Small intestine (tissue), 16 donors: ENCODE measurements at places on chromosomes 7 and 10. TPM values are rescaled to one million over a fixed set of nuclear protein-coding genes. Genes with fewer than 3 reads are reported as not detected.

DNA sequence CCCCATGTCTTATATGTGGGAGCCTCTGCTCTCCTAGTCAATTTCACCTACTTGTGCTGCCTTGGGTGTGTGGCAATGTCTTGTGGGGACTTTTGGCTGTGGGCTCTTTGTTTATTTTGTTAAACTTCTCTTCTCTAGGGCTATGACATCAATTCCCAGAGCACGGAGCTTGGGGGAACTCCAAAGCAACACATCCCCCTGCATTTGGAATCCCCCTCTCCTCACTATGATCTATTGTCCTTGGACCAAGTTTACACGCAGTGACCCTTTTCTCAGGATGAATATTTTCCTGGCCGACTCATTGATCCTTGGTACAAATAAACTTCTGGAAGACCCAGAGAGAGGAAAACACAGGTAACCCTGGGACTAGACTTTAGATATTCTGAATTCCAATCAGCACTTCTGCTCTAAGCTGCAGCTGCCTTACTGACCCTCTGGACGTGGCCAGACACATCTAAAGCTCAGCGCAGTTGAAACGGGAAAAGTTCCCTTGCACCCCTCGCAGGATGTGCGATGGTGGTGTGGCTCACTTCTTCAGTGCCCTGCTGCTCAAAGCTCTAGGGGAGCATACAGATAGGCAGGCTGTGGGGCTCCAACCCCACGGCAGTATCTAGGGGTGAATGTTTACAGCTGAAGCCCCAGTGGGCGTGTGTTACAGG, 110.8 kb downstream of the TMEM178B start:
- no peak for DNase-seq

DNA sequence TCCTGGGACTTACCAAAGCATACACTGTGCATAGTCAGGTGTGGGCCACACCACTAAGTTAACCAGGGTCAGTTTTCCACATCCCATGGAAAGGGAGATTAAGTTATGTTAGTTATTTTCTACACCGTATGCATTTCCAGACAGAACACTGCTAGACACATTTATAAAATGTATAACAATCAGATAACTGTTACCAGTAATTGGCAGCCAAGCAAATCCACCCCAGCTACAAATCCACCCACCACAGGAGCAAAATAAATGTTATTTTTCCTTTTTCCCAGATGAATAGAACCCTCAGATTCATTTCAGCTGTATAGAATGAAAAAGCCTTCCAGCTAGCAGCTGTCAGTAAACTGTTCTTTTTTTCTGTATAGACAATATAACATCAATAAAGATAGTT, 256.9 kb upstream of the FZD1 start:
- no peak for DNase-seq

The SFR1 gene
- polyA plus RNA-seq = 3.1 TPM

DNA sequence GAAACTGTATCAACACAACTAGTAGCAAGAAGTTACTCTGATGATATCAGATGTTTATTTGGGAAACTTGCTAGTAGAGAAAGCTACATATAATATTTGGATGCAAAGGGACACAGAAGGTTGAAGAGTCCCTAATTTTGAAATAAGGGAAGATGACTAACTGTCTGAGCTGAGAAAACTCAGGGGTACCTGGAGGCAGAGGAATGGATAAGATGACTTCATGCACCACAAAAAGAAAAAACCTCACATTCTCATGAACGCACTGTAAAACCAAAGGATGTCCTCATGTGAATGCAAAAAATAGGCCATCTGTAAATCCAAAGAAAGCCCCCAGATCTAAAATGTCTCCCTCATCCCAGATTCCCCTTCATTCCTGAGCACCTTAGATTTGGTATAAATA, 29.3 kb downstream of the PRSS2 start:
- no peak for DNase-seq

GRCh38 chr10:127441350-127442219, 107.5 kb upstream of the NPS start:
- DNase-seq = peak; percentile 5

- DNase-seq = no peak
Measured at GRCh38 chr10:128871671-128872231, 595.3 kb upstream of the MGMT start.

- no peak for DNase-seq
Measured at GRCh38 chr10:95796504-95796903, 40.5 kb downstream of the ENTPD1 start.

GRCh38 chr7:133828906-133829305, 298.2 kb upstream of the LRGUK start:
- no peak for DNase-seq

- peak; percentile 96 for DNase-seq
Measured at GRCh38 chr10:114499630-114500190, 95.4 kb upstream of the AFAP1L2 start.

The AGK gene
- polyA plus RNA-seq = 23.3 TPM

DNA sequence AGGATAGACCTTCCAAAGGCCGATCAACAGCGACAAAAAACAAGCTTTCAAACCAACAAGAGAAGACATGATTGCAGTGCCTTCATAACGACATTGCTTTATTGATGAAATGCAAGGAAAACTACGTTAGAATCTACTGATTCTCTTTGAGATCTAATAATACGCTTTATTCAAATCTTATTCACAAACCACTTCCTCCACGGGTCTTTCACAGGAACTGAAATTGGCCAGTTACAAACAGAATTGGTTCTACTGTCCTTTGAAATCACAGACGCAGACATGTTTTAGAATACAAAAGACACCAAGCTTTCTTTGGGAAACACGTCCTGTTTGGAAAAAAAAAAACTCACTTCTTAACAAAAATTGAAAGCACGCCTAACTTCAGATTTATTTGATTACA, 74.7 kb upstream of the SEPHS1 start:
- DNase-seq = no peak

DNA sequence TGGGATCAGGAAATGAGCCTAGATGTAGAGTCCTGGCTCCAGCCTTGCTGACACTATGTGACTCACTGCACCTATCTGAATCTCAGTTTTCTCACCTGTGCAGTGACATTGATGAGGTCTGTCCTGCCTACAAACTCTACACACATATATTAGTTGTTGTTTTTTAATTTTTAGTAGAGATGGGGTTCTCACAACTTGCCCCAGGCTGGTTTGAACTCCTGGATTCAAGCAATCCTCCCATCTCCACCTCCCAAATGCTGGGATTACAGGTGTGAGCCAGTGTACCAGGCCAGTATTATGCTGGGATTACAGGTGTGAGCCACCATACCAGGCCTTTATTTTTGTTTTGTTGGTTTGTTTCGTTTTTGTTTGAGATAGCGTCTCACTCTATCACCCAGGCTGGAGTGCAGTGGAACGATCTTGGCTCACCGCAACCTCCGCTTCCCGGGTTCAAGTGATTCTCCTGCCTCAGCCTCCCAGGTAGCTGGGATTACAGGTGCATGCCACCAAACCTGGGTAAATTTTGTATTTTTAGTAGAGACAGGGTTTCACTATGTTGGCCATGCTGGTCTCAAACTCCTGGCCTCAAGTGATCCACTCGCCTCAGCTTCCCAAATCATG, 11.8 kb upstream of the DDIT4 start:
- no peak for DNase-seq

The CDK14 gene
- polyA plus RNA-seq = 6.3 TPM

The SPACDR gene
- not detected for polyA plus RNA-seq

GRCh38 chr10:28761084-28761846, 83.9 kb downstream of the BAMBI start:
- no peak for DNase-seq

DNA sequence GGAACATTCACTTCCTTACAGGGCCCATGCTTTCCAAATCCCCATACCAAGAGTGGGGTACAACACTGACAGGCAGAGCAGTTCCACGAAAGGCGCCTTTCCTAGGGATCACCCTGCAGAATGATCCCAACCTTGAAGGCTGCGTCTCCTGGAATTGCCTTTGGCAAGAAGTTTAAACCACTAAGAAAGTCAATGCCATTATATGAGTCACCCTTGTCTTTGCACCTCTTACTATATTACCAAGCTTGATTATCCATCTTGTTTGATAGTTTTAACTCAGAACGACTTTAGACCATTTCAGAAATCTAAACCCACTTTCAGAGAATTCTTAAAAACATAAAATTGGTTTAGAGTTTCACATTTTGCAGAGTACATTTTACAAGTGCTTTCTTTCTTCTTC, 282.1 kb downstream of the ARHGAP12 start:
- DNase-seq = no peak

The HDAC9 gene
- 2.7 TPM for polyA plus RNA-seq

- no peak for DNase-seq
Measured at GRCh38 chr7:156603629-156604028, 36.9 kb upstream of the RNF32 start.

- DNase-seq = no peak
Measured at GRCh38 chr7:37557571-37558209, 109.0 kb upstream of the ELMO1 start.

DNA sequence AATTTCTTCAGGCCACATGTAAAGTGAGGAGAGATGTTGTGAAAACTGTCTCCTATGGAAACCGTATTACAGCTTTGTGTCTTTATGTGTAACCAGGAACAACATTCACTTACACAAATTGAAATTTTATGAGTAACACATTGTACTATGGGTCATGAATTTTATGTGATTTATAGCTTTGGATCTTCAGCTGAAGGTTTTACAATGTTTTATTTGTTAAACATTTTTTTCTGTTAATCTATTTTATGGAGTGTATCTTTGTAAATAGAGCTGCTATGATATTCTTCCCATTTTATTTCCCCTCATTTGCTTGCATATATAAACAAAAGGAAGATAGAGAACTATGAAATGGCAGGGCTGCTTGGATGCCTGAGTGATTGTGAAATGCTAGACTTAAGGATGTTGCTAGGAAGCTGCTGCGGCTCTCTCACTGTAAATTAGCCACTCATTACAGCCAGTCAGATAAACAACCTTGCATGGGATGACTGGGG, 104.5 kb upstream of the PCLO start:
- DNase-seq = peak; percentile 28

GRCh38 chr7:47233996-47234395, 347.9 kb downstream of the TNS3 start:
- DNase-seq = no peak

The CACNB2 gene
- 1.8 TPM for polyA plus RNA-seq

DNA sequence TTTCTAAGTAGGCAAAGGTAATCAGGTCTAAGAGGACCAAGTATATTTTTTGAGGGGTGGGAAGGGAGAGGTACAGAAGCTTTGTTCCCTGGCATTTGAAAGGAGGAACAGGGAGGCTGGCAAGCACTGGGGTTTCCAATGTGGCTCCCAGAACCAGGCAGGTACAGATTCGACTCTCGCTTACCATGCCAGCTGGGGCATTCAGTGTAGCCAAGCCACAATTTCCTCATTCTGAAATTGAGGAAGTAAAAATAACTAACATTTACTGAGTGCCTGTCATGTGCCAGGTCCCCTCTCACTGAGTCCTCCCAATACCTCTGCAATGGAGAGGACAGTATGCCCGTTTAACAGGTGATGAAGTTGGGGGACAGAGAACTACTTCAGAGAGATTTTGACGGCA, 45.9 kb upstream of the BET1 start:
- DNase-seq = no peak

- DNase-seq = no peak
Measured at GRCh38 chr10:22455068-22455857, 110.0 kb downstream of the SPAG6 start.

The AGR3 gene
- 509 TPM for polyA plus RNA-seq

DNA sequence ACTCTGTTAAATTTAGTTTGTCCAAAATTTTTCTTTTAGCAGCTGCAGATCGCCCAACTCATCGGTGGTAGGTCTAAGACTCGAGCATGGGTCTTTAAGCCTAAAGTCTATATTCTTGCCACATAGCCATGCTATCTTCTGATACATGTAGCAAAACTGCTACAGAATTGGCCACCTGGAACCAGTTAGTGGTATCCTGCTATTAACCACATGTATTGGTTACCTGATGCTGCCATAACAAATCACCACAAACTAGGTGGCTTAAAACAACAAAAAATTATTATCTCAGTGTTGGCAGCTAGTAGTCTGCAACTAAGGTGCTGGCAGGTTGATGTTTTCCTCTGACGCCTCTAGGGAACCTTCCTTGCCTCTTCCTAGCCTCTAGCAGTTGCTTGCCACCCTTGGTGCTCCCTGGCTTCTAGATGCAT, 96.7 kb upstream of the PIK3CG start:
- DNase-seq = no peak

DNA sequence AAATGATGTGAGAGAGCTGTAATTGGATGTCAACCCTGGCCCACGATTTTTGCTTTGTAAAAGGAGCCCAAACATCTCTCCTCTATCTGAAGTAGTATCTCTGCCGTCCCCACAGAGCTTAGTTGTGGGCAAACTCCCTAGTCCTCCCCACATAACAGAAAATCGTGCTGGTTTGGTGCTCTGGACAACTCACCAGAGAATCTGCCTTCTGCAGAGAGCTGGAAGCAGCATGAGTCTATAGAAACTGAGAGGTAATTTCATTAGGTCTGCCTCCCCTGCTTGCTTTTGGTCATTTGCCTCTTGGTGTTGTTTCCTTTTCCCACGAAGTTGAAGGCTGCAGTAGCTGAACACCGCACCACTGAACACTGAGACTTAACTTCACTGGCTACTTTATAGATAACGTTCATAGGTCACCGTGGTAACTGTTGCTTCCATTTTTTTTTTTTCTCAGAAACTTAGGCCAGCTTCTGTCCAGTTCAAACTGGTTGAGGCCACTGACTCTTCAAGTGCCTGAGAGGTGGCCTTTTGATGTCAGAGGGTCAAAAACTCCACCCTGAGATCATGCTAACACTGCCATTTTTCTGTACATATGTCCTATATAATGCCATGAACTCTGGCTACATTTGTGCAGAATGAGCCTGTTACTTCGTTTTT, 3.3 kb upstream of the CDCA7L start:
- DNase-seq = no peak

DNA sequence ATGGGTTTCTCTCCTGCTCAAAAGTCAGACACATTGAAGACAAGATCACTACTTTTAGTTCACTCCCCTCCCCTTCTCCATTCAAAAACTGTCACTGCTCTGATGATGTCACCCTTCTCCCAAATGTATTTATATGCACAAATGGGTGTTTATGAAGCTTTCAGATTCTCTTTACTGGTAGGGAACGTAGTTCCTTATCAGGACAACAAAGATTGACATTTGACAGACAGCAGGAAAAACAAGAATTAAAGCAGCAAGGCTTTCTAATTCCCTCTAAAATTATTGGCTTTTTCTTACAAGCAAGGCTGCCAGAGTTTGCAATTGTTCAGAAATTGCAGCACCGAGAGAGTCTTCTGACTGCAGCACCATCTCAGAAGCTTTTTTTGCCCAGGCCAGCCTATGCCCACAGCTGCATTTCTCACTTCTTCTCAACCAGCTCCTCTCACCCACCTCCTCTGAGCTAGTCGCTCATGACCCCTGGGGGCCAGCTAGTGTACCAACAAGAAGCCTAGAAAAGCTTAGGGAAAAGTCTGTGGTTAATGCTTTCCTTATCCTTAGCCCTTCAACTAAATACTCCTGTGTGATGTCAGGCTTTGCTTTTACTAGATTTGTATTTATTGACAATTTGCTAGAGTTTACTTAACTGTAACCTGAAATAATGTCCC, 265.1 kb downstream of the HTR7 start:
- peak; percentile 55 for DNase-seq

GRCh38 chr10:117248750-117249465, 8.0 kb downstream of the SLC18A2 start:
- DNase-seq = no peak
